ENCODE measurements at places on chromosomes 11 and 22. TPM values are rescaled to one million over a fixed set of nuclear protein-coding genes. Genes with fewer than 3 reads are reported as not detected.

DNA sequence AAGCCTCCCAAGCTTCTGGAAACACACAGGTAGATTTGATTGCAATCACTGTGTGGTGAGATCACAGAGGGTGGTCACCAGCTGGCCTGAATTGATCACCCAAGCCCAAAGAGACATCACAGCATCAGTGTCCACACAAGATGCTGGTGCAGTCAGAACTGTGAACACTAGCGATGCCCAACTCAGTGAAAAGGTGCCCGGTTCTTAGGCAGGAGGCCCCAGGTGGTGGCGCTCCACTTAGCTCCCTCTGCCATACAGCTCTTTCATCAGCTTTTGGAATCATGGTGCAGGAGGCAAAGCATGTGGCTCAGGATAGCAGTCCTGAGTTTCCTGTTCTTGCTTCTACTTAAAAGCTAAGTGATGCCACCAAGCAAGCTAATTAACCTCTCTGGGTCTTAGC lies 11.1 kb downstream of the DGCR2 start:
- no peak for DNase-seq

DNA sequence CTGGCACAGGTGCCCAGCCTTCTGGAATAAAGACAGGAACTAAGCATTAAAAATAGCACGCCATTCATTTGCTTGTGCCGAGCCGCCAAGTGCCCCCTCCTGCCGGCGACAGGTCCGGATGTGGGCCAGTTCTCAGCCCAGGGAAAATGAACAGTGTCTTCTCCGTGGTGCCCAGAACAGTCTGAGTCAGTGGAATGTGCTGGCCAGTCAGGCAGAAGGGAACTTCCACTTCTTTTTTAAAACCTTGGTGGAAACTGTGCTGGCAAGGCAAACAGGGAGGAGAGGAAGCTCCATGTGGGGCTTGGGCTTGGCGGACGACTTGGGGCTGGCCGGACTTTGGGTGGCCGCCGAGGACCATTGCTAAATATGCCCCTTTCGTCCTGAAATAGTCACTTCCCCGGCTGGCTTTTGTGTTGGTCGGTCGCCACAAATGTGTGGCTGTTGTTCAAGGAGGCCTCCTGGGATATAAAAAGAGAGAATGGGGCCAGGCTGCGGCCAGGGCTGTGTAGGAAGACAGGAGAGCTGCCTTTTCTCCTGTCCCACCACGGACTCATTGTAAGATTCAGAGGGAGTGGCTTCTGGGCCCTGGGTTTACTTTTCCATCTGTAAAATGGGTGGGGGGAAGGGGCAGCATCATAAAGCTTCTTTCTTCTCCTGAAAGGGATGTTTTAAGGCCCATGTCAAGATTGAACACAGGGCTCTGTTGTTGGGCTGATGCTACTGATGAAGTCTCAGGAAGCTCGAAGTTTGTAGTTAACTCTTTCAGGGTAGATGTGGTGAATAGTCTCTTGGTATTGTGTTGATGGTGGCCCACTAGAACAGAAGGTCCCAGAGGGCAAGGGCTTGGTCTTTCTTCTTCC lies 101.0 kb downstream of the PTPRJ start:
- no peak for DNase-seq

GRCh38 chr11:92557879-92558278 lies 333.3 kb downstream of the FAT3 start:
- DNase-seq: no peak

DNA sequence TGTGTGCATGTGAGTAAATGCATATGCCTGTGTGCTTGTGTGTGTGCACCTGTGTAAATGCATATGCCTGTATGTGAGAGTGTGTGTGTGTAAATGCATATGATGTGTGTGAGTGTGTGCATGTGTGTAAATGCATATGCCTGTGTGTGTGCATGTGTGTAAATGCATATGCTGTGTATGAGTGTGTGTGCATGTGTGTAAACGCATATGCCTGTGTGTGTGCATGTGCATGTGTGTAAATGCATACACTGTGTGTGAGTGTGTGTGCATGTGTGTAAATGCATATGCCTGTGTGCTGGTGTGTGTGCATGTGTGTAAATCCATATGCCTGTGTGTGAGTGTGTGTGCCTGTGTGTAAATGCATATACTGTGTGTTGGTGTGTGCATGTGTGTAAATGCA lies 37.8 kb downstream of the GGTLC2 start:
- no peak for DNase-seq

DNA sequence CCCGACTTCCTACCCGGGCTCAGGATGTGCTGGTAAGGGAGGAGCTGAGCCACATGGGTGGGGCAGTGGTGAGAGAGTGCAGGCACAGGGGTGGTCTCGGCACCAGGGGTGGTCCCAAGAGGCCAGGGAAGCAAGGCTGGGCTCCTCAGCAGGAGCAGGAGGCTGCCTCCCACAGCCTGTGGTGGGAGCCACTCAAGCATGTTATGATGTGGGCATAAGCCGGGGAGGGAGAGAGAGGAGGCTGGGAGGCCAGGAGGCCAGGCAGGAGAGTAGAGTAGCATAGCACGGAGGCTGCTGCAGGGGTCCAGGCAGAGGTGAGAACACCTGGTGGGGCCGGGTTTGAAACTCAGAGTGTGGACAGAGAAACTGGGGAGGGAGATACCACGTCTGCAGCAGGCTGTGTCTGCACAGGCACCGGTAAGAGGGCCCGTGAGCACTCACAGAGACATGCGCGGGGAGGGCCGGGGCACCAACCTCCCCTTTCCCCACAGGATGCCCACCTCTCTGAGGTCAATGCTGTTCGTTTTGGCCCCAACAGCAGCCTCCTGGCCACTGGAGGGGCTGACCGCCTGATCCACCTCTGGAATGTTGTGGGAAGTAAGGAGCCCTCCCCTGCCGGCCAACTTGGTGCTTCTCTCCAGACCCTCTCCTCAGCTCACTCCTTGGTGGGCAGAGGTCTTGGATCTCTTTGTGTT lies 10.7 kb downstream of the ATG16L2 start:
- no peak for DNase-seq

DNA sequence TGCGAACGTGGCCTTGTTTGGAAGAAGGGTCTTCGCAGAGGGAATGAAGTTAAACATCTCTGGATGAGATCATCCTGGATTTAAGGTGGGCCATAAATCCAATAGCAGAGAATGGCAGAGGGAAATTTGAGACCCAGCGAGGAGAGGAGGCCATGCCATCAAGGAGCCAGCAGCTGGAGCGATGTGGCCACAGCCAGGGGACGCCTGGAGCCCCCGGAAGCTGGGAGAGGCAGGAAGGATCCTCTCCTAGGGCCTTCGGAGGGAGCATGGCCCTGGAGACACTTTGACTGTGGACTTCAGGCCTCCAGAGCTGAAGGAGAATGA lies 22.1 kb downstream of the ANO1 start:
- no peak for DNase-seq

GRCh38 chr11:111427471-111427912 lies 48.4 kb upstream of the POU2AF1 start:
- no peak for DNase-seq

DNA sequence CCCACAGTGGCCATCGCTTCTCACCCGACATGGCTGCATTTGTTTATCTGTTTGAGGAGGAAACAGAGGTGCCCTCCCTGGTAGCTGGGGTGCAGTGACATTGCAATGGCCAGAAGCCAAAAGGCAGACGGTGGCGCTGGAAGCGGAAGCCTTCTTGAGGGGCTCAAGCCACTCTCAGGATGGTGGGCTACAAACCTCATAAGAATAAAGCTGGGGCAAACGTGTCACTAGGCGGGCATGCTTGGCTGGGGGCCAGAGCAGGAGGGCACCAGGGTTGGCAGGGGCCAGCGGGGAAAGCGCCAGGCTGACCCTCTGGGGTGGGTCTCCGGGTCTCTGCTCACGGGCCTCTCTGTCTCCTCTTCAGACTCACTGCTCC lies 12.6 kb downstream of the TNNT3 start:
- no peak for DNase-seq

- DNase-seq: no peak
Measured at GRCh38 chr11:10350334-10350733, 45.5 kb downstream of the ADM start.

GRCh38 chr11:46134540-46134939 lies 13.3 kb upstream of the PHF21A start:
- no peak for DNase-seq

- no peak for DNase-seq
Measured at GRCh38 chr22:38030311-38031133, 26.7 kb upstream of the PICK1 start.

- DNase-seq: no peak
Measured at GRCh38 chr11:15128621-15129020, 13.9 kb downstream of the INSC start.

- no peak for DNase-seq
Measured at GRCh38 chr11:11691296-11692151, 69.7 kb upstream of the GALNT18 start.

GRCh38 chr11:115925568-115926090 lies 421.4 kb upstream of the CADM1 start:
- no peak for DNase-seq

GRCh38 chr11:124113890-124114289 lies 1.4 kb upstream of the VWA5A start:
- DNase-seq: no peak

GRCh38 chr11:14059491-14059890 lies 97.0 kb downstream of the SPON1 start:
- DNase-seq: no peak

CNTN5 gene
- polyA plus RNA-seq: not detected

RAG2 gene
- not detected for polyA plus RNA-seq

DEFB131B gene
- polyA plus RNA-seq: not detected

RASL10A gene
- not detected for polyA plus RNA-seq

F2 gene
- polyA plus RNA-seq: not detected

All from naive B cell (primary cell).